Fibroblast of skin of abdomen (primary cell): ENCODE measurements at places on chromosomes 2 and 18.

- no peak for DNase-seq
Observed at GRCh38 chr2:96081042-96081441, 35.3 kb downstream of the ADRA2B start.

DNA sequence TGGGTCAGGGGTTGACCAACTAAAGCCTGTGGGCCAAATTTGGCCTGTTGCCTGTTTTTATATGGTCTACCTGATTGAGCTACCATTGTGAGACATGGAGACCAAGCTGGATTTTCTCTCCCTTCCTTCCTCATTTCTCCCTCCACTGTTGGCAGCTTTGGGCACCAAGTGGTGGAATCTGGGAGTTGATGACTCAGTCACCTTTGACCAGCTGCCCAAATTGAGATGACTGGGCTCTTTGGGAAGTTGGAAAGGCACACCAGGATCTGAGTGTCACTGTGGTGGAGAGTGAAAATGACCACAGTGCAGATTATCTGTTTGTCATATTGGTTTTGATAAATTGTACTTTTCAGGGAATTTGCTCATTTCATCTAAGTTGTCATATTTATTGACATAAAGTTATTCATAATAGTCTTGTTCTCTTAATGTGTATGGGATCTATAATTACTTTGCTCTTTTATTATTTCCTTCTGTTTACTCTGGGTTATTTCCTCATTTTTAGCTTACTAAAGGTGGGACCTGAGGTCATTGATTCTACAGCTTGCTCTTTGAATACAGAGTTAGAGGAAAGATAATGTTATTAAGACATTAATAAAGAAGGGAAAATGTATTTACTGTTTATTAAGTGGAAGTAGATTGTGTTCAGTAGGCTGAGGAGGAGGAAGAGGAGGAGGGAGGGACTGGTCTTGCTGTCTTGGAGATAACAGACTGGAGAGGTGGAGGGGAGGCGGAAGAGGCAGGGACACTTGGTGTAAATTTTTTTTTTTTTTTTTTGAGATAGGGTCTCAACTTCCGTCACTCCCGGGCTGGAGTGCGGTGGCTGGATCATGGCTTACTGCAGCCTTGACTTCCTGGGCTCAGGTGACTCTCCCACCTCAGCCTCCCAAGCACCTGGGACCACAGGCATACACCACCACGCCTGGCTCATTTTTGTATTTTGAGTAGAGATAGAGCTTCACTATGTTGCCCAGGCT, 31.8 kb downstream of the AGFG1 start:
- DNase-seq = peak; percentile 20

DNA sequence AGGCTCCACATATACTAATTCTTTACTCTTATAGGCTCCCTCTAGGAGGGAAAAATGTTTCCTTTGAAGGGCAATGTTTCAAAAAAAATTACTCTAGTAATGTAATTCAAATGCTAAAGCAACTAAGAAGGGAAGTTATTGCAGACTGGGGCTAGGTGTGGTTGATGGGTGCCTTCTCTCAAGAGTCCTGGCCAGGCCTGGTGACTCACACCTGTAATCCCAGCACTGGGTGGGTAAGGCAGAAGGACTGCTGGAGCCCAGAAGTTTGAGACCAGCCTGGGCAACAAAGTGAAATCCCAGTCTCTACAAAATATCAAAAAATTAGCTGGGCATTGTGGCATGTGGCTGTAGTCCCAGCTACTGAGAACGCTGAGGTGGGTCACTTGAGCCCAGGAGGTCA, 31.2 kb upstream of the CDKL4 start:
- no peak for DNase-seq

- no peak for DNase-seq
Observed at GRCh38 chr2:151853070-151853758, 25.0 kb upstream of the ARL5A start.

DNA sequence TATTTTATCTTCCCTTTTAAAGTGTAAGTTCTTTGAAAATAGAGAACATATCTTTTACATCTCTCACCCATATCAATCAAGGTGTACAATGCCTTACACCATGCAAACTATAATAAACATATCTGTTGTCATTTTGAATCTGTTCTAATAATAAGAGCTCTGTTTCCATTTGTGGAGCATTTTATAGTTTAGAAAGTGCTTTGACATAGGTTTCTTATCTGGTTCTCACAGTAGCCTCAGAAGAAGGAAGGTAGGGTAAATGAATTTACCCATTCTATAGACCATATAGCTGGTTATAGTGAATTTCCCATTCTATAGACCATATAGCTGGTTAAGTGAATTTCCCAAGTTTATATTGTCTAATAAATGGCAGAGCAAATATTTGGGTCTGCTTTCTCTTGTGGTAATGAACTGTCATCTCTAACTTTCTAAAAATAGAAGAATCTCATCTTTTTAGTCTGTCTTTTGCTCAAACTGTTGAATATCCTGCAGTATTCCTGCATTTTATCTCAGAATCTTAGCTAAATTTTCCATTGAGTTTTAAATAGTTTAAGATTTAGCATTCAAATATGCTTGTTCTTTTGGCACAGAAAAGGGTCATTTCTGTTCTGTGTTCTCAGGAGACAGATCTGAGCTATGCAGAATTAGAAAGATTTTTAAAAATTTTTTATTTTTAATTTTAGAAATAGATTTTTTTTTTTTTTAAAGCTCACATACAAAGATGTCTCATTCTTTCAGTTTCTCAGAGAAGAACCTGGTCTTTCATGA, 80.7 kb upstream of the STON1 start:
- DNase-seq = no peak

DNA sequence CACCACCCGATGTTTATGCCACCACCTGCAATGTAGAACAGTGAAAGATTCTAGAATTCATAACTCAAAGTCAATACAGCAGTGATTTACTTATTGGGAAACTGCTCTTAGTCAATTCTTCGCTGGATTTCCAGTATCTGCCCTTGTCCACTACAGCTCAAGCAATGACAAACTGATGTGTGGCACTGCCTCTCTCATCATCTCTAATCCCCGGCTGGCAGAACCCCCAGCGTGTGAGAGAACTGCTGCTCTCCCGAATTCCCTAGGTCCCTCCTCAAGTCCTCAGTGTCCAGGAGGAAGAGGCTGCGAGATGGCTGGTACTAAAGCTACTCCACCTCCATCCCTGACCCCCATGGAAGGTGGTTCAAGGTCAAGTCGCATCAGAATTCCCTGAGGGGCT, 1.6 kb downstream of the TXNL4A start:
- DNase-seq = no peak

DNA sequence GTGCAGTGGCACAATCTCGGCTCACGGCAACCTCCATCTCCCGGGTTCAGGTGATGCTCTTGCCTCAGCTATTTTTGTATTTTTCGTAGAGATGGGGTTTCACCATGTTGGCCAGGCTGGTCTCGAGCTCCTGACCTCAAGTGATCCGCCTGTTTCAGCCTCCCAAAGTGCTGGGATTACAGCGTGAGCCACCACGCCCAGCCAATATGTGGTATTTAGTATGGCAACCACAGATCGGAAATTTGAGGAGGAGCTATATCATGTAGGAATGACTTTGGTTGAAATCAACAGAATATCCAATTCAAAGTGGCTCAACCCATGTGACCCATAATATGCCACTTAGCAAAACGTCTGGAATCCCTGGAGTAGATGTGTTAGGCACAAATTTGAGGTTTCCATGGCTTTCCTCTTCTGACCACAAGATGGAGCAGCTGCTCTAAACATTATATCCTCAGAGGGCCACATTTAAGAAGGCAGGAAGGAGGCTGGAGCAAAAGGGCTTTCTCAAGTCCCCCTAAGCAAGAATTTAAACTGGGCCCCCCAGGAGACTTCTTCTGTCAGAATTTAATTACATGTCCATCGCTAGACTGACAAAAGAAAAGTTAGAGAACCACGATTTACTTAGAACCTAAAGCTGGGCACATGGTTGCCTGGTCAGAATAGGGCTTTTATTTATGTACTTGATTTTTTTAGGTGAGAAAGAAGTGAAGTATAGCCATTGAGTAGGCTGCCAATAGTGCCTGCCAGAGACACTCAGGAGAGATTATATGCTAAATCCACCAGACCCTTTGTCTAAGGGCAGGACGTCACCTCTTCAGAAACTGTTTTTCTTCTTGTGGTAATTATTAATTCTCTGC, 49.6 kb upstream of the ITSN2 start:
- DNase-seq = peak; percentile 68

- DNase-seq = no peak
Observed at GRCh38 chr2:188280811-188281222, 10.9 kb upstream of the GULP1 start.

GRCh38 chr2:175007510-175007909, 2.3 kb upstream of the CHN1 start:
- no peak for DNase-seq

DNA sequence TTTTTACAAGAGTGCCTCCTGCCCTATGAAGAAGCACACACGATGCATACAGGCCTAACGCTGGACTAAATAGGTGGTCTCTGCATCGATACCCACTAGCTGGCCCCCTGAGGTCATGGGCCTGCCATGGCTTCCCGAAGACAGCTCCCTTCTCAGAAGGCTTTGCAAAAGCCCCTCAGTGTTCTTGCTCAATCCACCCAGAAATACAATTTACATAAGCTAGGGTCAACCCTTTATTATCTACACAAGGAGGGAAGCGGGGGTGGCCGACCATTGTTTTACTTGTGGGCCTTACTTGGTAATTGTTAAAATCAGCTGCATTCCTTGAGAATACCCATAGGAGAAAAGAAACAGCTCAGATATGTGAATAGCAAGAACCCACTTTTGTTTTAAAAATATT, 28.5 kb downstream of the UXS1 start:
- DNase-seq = no peak

DNA sequence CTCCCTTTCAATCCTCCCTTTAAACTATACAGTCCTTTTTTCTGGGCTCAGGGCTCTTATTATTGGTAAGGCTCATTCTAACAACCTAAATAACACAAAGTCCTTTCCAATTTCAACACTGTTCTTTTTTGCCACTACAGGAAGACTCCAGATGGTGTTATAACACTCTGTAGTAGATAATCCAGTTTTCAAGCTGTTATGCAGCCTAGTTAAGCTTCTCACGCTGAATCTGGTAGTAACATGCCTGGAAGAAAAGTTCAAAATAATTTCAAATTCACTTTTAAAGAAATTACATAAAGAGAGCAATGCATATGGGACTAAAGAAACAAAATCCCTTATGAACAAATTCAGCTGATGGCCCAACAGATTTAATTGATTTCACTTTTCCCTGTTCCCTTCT, 3.2 kb upstream of the MPP4 start:
- DNase-seq = no peak

DNA sequence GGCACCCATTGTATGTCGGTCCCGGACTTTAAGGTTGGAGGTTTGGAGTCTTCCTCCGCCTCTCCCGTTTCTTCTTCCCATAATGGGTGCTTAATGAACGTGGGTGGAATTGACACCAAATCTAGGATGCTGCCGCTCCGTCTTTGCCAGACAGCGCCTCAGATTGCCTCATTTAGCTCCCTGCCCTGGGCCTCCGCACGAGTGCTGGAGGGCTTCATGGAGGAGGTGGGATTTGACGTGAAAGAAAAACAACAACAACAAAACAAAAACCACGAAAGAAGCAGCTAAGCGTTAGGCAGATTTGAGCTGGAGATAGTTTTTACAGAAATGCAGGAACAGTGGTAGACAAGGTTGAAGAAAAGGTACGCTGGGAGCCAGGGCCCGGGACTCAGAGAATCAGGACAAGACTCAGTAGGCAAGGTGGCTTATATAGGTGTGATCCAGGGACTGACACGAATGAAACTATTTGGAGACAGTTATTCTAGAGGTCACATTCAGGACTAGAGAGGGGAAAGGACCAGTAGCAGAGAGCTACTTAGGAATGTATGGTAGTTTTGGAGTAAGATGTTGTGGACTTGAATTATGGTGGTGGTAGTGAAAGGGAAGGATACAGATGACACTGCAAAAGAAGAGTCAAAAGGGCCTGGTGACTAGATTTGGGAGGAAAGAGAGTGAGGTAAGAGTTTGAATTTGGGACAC, 605 bp downstream of the ZNF2 start:
- DNase-seq = no peak

- DNase-seq = no peak
Observed at GRCh38 chr18:46299465-46300008, 195.4 kb downstream of the HAUS1 start.

DNA sequence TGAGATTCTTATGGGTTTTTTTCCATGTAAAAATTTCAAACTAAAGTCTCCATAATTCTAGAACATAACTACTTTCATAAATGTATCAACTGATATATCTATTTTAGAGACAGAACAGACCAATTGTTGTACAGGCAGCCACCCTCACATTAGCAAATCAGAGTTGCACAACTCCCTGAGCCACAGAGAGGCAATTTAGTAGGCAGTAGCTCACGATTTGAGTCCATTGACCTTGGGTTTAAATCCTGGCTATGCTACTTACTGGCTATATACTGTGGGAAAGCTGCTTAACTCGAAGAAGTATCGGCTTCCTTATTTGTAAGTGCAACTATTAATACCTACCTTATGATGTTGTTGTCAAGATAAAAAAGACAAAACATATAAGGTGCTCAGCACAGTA, 16.2 kb downstream of the MTIF2 start:
- no peak for DNase-seq

GRCh38 chr2:158777077-158777476, 18.0 kb upstream of the DAPL1 start:
- DNase-seq = no peak

DNA sequence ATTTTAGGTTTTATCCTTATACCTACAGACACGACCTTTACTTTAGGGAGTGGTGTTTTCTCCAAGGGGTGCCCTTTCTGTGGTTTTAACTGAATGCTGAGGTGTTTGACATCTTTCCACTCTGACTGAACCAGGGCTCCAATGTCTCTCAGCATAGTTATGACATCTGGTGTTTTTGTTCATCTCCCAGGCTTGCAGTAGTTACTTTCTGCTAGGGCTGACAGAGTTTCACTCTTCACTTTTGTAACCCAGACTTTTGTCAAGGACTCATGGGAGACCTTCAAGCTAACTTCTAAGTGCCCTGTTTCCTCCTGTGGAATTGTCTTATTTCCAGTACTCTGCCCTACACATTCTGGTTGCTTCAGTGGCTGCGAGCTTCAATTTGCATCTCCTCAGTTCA, 103.1 kb downstream of the CCDC85A start:
- DNase-seq = no peak

DNA sequence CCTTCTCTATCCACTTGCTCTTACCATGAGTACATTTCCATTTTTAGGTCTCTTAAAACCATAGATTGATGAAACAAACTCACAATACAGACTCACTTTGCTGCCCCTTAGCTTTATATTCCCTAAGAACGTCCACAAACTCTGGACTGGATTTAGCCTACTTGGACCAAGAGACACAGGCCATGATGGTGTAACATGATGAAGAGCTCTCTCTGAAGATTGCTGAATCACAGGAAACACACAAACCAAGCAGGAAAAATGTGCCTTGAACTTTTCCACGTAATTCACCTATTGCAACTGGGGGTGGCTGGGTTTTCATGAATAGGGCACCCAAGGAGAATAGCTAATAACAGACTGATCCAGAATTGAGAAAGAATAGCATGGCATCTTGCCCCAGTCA, 201.7 kb upstream of the RBBP8 start:
- no peak for DNase-seq

DNA sequence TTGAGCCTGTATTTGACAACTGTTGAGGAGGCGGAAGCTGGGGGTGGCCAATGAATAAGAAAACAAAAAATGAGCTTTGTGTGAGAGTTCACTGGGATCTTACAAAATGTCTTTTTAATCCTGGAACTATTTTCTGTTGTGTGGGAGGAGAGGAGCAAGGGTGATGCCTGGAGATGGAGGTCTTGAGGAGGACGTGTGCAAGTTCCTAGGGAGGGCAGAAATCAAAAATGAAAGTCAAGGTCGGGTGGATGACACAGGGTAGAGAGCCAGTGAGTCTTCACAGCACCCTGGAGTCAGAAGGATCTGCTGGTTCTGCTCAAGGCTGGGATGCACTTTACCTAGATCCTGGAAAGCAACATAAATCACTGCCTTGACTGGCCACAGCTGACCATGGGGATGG, 180.3 kb upstream of the PKDCC start:
- DNase-seq = no peak
